Heart right ventricle (tissue), 16 donors: ENCODE measurements at places on chromosomes 13 and 19. TPM values are rescaled to one million over a fixed set of nuclear protein-coding genes. Genes with fewer than 3 reads are reported as not detected.

- DNase-seq: peak; percentile 80
Measured at GRCh38 chr19:52922841-52923777, at the start of gene ZNF888. Gene ZNF888 (minus strand): TSS chr19:52923428. CDS start chr19:52917873, 5,555 bp downstream.

DNA sequence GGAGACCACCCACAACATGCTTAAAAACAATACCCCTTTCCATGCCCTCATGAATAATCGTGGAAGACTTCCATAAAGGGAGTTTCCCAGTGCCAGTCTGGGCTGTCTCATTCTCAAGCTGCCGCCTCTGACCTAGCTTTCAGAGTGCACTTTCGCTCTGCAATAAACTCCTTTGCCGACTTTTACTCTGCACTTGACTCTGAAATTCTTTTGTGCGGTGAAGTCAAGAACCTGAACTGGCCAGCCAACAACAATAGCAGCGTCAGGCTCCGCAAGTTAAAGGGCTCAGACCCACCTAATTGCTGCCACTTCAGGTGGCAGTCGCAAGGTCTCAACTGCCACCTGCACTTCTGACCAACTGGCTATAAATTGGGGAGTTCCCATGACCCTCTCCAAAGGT is 10.3 kb upstream of the LEUTX start:
- no peak for DNase-seq

GRCh38 chr19:12222980-12223630 is 60.2 kb downstream of the ZNF136 start:
- DNase-seq: no peak

GRCh38 chr13:21330126-21330861 is 128.8 kb downstream of the ZDHHC20 start:
- no peak for DNase-seq

- no peak for DNase-seq
Measured at GRCh38 chr13:101473458-101473857, 21.0 kb downstream of the ITGBL1 start.

GRCh38 chr19:18340990-18341868 is 831 bp downstream of the PGPEP1 start:
- peak; percentile 53 for DNase-seq

GRCh38 chr13:30780338-30780981 is 45.1 kb downstream of the ALOX5AP start:
- no peak for DNase-seq

- DNase-seq: no peak
Measured at GRCh38 chr13:73698859-73699258, 435.3 kb downstream of the KLF12 start.

- DNase-seq: no peak
Measured at GRCh38 chr19:53311044-53311443, 22.5 kb upstream of the ZNF845 start.

DNA sequence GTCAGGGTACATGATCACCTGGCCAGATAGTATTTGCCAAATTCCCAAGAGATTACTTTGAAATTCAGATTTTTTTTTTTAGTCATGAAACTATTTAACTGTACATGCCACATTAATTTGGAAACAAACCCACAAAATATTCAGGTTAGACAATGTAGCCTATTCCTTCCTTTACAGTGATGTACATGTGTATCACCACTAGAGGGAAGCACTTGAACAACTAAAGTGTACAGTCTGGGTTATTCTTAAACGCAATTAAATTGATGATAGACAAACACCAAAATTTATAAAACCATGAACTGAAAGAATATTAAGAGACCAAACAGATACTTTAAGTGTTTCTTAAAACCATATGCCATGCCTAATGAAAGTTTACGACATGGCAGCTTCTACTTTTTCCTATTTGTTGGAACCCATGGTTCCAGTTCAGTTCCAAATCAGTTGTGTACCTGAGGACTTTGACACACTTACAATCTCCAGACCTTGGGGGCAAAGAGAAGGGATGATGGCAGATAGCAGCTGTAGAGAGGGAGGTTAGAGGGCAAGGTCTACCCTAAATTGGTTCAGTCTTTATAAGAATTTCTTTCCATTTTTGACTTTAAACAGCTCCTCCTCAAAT is 52.8 kb downstream of the TNFSF13B start:
- no peak for DNase-seq

- no peak for DNase-seq
Measured at GRCh38 chr19:45883881-45884681, 1.9 kb downstream of the IRF2BP1 start.

DNA sequence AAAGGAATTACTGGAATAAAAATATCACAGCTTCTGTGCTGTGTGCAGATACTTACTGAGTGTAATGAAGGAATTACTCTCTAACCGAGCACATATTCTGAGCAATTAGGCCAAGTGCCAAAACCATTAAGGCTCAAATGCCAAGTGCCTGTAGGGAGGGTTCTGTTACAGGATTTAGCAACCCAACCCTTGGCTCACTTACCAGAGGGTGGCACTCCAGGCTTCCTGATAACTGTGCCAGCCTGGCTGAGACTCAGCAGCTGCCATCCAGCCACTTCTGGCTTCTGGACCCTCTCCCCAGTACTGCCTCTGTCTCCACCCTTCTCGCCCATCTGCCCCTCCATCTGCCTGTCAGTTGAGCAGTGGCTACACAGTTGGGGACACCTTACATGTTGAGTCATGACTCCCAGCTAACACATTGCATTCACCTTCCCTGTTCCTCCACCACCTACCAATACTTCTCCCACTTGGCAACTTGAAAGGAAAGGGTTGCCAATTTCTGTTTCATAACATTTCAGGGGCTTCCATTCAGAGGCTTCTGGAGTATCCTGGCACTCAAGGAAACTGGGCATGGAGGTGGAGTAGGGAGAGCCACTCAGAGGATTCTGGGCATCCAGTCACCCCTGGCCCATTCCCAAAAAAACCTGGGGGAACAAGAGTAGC is 110.5 kb downstream of the COG6 start:
- DNase-seq: peak; percentile 26

DNA sequence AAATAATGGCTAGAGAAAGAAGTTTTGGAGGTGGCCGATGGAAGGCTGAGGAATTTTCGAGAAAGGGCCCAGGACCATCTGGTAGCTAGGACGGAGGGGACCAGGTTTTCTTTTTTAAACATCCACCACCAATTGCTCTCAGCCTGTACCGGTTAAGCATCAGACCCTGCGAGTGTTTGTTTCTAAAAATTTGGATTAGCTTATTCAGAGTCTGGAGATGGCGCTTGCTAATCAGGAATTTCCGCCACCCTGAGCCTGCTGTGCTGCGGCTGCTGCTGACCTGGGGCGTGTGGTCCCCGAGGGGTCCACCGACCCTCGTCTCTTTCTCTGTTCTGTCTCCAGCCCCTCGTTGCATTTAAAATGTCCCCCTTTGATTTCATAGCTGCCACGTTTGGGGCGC is 2.0 kb downstream of the UHRF1 start:
- DNase-seq: no peak

- no peak for DNase-seq
Measured at GRCh38 chr13:101467415-101467814, 14.9 kb downstream of the ITGBL1 start.

- DNase-seq: no peak
Measured at GRCh38 chr13:99963816-99964339, 7.7 kb downstream of the ZIC5 start.

DNA sequence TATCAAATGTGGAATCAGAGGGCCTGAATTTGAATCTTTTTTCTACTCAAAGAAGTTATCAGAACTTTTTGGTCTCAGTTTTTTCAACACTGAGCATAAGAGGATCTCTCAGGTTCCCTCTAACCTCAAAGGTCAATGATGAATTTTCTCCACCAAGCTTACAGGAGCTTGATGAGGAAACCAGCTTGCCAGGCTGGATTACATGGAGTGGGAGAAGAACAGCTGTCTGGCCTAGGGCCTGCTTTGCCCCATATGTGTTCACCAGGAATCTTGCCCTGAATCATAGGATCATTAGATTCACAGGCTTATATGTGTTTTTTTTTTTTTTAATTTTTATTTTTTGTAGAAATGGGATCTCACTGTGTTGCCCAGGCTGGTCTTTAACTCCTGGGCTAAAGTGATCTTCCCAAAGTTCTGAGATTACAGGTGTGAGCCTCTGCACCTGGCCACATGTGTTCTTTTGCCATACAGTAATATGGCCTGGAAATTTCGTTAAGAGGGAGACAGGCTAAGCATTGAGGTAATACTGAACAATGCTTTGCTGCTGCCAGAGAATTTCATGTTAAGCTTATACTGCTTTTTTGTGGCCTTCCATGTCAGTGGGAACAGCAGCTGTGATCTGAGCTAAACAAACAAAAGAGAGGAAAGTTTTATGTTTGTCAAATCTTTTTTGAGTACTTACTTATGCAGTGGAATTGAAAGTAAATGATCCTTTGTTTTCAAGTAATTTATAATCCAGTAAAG is 110.6 kb downstream of the DNAJC3 start:
- no peak for DNase-seq

DNA sequence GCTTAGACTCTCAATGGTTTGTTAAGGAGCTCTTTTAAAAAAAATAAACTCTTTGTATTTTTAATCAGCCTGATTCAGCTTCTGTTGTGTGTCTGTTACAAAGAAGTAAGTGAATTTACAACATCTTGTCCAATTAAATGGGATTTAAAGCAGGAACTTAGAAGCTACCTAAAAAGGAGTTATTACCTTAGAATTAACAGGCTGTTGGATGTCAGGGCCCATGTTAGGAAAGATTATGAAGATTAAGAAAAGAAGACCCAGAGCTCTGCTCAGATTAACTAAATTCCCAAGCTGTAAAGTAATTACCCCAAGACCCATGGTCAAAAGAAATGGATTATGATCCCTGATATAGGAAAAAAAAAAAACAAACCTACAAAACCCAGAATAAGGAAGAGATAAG is 44.1 kb upstream of the ZNF780A start:
- DNase-seq: no peak

- DNase-seq: no peak
Measured at GRCh38 chr19:54062643-54063042, 1.1 kb downstream of the VSTM1 start.

DNA sequence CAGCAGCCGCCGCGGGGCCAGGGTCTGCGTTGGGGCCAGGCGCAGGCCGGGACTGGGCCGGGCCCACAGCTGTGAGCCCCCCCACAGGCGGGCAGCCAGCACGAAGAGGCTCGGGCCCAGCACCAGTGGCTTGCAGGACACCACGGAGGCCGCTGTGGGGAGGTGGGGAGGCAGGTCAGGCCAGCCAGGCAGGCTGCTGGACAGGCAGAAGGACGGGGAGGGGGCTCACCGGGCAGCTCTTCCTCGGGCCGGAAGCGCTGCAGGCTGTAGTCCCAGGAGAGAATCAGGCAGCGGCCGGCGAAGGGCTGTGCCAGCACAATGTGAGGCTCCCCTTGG is 8.3 kb downstream of the LGI4 start:
- DNase-seq: no peak

DNA sequence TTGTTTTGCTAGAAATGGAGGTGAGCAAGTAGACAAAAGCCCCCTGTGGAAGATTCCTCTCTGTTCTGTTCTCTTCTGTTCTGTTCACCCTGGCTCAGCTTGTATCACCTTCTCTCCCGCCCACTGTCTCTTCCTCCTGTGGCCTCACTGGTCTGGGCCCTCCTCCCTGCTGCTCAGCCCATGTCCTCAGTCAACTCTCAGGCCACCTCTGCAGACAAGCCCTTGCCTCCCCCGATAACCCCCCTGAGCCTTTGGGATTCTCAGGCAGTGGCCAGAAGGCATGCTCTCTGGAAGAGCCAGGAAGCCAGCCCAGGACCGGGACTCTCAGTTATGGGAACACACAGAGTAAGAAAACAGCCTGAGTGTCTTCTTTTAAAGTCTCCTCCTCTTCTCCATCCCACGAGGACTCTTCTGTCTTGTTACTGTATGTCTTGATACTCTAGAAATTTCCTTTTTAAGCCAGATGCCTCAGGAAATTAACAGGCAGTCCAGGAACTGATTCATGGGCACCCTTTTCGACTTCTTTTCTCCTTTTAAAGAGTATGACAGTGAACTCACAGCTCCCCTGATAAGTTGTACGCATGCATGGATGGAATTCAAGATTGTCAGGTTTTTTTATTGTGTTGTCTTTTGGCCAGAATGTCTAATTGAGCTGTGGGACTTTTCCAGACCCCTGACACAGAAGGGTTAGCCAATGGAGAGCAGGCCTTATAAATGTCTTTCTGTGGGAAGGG is 33.7 kb downstream of the SHISA2 start:
- DNase-seq: no peak

DNA sequence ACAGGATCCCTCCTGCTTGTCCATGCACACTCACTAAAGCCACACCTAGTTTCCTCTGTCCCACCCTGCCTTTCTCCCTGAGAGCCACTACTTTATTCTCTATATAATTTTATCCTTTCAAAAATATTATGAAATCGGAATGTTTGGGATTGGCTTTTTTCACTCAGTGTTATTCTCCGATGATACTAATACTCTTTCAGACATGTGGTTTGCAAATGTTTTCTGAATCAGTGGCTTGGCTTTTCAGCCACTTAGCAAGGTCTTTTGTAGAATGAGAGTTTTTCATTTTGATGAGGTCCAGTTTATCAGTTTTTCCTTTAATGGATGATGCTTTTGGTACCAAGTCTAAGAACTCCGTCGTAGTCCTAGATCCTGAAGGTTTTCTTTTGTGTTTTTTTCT is 11.6 kb downstream of the SPATA13 start:
- no peak for DNase-seq

DNA sequence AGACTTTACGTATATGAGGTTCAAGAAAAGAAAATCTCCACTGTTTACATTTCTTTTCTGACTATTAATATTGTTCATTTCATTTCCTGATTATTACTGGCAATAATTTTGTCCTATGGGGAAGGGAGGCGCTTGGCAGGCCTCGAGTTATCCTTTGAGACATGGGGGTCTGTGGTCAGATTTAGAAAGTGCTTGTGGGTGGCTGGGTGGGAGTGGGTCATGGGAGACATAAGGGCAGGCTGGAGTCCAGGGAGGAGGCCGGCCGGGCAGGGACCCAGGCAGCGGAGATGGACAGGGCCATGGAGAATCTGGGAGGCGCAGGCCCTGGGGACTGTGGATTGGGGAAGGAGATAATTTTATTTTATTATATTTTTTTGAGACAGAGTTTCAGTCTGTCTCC is 40.1 kb downstream of the LTBP4 start:
- DNase-seq: no peak

DNA sequence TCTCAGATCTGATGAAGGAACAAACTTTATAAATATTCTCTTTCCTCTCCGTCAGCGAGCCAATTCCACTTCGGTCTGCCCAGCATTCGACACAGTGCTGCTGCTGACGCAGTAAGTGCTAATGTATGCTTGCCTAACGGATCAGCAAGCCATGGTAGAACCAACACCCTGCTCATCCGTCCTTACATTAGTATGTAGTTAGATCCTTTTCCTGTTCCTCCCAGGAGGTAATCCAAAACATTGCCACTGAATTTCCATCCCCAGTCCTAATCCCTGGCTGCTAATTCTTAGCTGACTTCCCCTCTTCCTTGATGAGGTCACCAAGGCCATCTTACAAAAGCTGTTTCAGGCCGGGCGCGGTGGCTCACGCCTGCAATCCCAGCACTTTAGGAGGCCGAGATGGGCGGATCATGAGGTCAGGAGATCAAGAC is 88.0 kb downstream of the STARD13 start:
- DNase-seq: no peak

GRCh38 chr13:108560093-108560492 is 69.3 kb upstream of the MYO16 start:
- DNase-seq: no peak

The PSG4 gene
- not detected for total RNA-seq

The ZNF599 gene
- 4.6 TPM for total RNA-seq

The APOC1 gene
- 1.5 TPM for total RNA-seq

The LILRA1 gene
- total RNA-seq: 0.40 TPM

The BRCA2 gene
- 0.64 TPM for total RNA-seq

The COL5A3 gene
- 27.8 TPM for total RNA-seq

The SLC7A9 gene
- not detected for total RNA-seq

The ZNF468 gene
- 8.0 TPM for total RNA-seq
